ENCODE measurements at places on chromosomes 11 and 22.

DNA sequence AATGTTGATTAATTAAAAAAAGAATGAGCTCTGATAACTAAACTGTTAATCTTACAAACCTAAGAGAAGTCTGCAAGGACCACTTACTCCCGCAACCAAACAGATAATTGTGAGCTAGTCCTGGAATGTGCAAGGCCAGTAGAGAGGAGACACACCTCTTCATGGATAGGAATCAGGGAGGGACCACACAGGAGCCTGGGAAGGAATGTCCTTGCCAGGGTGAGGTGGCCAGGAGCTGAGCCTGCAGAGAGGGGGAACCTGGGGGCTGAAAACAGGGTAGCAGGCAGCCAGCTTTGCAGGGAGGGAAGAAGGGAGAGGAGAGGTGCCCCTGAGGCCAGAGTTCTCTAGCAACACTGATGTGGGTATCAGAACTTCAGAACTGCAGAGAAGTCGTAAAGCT, 9.4 kb upstream of the NLRP10 start:
- DNase-seq: no peak

GRCh38 chr11:74783241-74783871, 34.7 kb downstream of the RNF169 start:
- DNase-seq: no peak

GRCh38 chr11:11351042-11351586, 1.9 kb downstream of the CSNK2A3 start:
- no peak for DNase-seq

DNA sequence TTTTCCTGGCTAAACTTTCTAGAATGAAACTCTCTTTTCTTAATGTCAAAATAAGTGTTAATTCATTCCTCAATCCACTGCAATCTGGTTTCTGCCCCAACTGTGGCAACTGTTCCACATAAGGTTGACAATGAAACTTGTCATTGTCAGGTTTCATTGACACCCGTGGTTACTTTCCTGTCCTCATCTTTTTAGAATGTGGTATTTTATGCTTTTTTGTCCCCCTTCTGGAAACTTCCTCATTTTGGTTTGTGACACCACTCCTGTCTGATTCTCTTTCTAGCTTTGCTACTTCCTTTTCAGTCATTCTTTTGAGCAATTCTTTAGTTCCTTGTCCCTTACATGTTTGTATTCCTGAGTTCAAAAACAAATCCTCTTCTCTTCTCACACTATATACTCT, 7.5 kb upstream of the PDE3B start:
- DNase-seq: no peak

DNA sequence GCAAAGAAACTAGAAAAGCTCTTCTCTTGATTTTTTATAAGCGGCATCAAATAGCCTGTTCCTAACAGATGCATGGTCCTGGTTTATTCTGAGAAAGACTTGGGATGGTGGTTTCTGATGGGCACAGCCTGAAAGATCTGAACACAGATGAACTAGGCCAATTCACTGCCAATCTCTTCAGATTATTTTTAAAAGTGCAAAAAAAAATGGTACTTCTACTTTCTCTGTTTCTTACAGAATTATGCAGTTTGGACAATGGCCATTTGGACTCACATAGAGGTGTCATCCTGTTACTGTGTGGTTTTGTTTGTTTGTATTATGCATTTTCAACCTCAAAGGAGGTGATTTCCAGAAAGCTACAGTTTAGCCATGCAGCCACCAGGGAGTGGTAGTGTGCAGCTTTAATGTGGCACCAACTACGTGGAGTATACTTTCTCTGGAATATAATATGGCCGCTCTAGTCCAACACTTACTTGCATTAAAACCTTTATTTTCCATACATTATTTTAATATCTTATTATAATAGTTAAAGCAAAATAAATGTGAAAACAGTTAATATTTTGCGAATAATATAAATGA, 469.8 kb upstream of the KIRREL3 start:
- no peak for DNase-seq

GRCh38 chr22:27329966-27330645, 471.4 kb downstream of the MN1 start:
- DNase-seq: no peak

DNA sequence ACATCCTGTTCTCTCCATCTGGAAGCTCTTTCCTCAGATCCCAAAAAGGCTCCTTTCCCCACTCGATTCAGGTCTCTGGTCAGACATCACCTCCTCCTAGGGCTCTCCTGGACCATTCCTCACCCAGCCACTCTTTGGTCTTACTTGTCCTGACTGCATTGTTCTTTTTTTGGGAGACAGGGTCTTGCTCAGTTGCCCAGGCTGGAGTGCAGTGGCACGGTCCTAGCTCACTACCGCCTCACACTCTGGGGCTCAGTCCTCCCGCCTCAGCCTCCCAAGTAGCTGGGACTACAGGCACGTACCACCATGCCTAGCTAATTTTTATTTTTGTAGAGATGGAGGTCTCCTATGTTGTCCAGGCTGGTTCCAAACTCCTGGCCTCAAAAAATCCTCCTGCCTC, 2.2 kb upstream of the CORO1B start:
- DNase-seq: no peak

All from stimulated activated CD4-positive, alpha-beta T cell treated with anti-CD3 and anti-CD28 coated beads, TNF-alpha, amount 100 ng/mL, for 48 hours (primary cell).